PC-9 (cell line): ENCODE measurements at places on chromosomes 16 and 17. TPM values are rescaled to one million over a fixed set of nuclear protein-coding genes. Genes with fewer than 3 reads are reported as not detected.
A peak's percentile ranks its signal among the peaks of the same experiment; 100 is the strongest.

KRT36 gene
- total RNA-seq, result not detected in 2 replicates

- DNase-seq, result no peak
These were observed 540.3 kb downstream of the KCNJ2 start for GRCh38 chr17:70709596-70709995.

CD300H gene
- not detected in 2 replicates for total RNA-seq

- peak; percentile 2 for DNase-seq
These were observed 6.2 kb downstream of the SMCR8 start for GRCh38 chr17:18321309-18321708.
